ENCODE measurements at places on chromosomes 4 and X.

DNA sequence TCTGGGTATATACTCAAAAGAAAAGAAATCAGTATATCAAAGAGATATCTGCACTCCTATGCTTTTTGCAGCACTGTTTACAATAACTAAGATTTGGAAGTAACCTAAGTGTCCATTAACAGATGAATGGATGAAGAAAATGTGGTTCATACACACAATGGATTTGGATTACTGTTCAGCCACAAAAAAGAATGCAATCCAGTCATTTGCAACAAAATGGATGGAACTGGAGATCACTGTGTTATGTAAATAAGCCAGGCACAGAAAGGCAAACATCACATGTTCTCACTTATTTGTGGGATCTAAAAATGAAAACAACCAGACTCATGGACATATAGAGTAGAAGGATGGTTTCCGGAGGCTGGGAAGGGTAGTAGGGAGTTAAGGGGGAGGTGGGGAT is 17.6 kb upstream of the NXT2 start:
- no peak for DNase-seq

GRCh38 chrX:46247456-46247855 is 297.8 kb downstream of the ZNF674 start:
- no peak for DNase-seq

DNA sequence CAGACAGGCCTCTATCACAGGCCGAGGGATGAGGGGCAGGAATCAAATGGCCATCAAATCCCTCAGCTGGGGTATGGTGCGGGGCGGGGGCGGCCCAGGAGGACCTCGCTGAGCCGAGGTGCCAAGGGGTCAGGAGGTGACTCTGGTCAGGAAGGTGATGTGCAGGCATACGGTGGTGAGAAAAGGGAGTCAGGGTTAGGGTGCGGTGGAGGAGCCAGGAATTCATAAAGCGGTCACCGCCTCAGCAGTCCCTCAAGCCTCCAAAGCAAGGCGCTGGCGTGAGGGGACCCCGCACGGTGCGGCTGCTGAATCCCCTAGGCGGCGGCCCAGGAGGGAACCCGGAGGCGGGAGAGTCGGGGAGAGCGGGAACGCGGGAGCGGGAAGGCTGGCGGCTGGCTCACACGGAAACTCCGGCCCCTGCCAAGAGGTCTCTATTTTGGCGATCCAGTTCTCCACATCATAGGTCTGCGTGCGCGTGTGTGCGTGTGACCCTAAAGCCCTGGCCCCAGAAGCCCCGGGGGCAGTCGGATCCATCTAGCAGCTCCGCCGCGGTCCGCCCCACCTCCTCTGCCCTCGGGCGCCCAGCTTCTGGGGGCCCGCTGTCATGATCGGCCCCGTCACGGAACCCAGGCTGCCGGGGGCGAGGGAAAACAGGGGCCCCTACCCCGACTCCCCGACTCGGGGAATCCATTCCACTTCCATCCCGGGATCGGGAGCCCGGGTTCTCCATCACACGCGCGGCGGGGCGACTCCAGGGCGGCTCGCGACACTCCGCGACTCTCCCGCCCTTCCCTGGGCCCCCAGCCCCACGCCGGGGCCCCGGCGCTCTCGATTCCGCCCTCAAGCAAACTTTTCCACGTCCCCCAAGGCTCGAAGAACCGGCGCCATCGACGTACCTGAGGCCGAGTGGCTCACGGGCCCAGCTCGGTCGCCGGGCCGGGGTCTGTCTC is 593 bp downstream of the ELF4 start:
- DNase-seq: no peak

GRCh38 chr4:86855572-86855971 is 6.4 kb upstream of the SLC10A6 start:
- DNase-seq: no peak

- no peak for DNase-seq
Observed at GRCh38 chr4:185437809-185438208, 12.0 kb upstream of the UFSP2 start.

- no peak for DNase-seq
Observed at GRCh38 chrX:20545538-20545937, 278.8 kb upstream of the RPS6KA3 start.
